Stimulated activated CD4-positive, alpha-beta T cell treated with anti-CD3 and anti-CD28 coated beads, TNF-alpha, amount 100 ng/mL, for 1 hour (primary cell): ENCODE measurements at places on chromosomes 1 and 21.

DNA sequence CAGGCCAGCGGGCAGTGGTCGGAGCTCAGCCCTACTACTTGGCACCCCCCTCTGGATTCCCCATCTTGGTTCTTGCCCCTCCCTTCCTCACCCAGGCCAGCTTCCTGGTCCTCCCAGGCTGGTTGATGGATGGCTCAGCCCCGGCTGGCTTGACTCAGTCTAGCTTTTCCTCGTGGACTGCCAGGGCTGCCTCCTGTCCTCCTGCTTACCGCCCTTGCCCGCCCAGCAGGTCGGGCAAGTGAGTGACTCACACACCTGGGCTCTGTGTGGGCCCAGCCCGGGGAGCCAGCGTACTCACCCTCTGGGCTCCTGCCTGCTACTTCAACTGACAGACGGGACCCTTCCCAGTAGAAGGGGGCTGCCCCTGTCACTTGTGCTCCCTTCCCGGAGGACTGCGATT, 19.5 kb upstream of the ARHGEF10L start:
- no peak for DNase-seq

GRCh38 chr1:91799159-91799558, 86.8 kb downstream of the TGFBR3 start:
- DNase-seq: no peak

- no peak for DNase-seq
Measured at GRCh38 chr1:226425431-226426031, 17.6 kb upstream of the PARP1 start.

DNA sequence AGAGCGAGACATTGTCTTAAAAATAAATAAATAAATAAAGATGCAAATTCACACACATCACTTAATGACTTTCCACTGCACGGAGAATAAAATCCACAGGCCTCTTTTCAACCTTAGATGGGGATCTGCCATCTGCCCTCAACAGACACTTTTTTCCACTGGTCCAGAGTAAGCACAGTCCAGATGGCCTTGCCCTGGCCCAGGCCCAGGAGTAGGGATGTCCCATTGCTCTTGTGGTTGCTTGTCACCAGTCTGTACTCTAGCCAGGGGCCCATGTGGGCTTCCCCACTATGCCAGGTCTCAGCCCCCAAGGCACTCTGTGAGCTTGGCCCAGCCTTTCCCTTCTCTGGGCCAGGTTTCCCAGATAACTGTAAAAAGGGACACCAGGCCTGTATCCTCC, 17.4 kb downstream of the PLOD1 start:
- DNase-seq: no peak

DNA sequence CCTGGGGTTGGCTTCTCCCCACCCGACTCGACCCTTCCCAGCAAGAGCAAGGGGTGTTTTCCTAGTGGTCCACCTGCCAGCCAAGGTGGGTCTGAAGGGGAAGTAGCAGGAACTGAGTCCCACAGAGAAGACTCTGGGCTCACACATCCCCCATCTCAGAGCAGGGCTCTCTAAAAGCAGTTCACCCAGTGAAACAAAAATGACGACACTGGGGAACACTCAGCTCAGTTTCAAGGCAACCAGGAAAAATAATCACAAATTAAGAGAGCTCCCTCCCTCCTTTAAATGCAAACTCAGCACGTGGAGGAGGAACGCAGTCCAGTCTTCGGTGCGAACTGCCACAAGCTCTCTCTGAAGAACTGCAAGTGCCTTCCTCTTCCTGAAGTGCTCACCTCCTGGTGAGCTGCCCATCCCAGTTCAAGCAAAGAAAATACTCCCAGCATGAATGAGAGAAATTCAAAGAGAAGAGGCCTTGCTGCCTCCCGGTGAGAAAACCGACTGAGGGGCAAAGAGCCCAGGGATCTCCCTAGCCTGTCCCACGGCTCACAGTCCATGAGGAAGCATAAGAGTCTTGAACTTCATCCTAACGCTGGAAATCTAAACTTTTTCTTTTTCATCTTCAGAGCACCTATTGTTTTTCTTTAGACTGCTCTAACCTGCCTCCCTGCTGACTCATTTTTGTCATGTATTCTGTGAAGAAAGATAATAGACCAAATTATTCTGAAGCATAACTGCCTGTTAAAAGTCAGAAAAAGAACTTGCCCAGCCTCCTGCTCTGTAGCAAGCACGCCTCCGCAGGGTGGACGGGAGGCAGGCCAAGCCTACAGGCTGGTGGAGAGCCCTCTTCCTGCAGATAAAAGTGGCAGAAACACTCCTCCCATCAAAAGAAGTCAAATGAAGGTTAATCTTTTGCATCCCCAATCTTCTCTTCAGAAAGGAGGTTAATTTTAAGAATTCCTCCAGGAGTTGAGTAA, 281.4 kb downstream of the HHIPL2 start:
- DNase-seq: no peak

DNA sequence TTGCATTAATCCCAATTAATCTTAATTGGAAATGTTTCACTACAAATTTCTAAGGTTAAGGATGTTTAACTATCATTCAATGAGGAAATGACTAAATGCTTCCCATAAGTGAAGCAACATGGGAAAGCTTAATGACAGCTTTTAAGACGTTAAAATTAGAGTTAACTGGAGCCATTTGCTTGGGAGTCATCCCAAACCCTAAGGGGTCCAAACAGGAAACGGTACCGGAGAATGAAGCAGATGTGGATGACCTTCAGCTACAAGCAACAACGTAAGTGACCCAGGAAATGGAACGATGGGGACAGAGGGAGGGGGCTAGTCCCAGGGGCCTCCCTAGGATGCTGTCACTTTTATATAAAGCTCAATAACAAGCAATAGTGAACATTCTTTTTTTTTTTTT, 62.2 kb downstream of the CAPZB start:
- DNase-seq: no peak

- DNase-seq: no peak
Measured at GRCh38 chr1:226898246-226898645, 27.8 kb downstream of the PSEN2 start.

DNA sequence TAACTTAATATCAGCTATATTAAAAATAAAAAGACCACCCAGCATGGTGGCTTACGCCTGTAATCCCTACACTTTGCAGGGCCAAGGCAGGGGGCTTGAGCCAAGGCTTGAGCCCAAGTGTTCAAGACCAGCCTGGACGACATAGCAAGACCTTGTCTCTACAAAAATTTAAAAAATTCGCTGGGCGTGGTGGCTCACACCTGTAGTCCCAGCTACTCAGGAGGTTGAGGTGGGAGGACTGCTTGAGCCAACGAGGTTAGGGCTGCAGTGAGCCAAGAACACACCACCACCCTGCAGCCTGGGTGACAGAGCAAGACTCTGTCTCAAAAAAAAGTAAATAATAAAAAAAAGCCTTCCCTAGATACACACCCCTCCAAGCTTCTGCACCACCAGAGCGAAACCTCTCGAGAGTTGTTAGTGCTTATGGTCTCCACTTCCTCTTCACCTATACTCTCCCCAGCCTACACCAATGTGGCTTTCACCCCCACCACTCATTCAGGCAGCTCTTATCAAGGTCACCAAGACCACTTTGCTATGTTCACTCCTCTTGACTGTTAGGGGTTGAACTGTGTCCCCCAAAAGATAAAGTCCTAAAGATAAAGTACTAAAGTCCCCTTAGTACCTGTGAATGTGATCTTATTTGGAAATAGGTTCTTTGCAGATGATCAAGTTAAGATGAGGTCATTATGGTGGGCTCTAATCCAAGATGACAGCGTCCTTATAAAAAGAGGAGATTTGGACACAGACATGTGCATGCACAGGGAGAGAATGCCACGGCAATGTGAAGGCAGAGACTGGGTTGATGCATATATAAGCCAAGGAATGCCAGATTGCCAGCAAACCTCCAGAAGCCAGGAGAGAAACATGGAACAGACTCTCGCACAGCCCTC, 6.8 kb upstream of the PPP1R15B start:
- no peak for DNase-seq

DNA sequence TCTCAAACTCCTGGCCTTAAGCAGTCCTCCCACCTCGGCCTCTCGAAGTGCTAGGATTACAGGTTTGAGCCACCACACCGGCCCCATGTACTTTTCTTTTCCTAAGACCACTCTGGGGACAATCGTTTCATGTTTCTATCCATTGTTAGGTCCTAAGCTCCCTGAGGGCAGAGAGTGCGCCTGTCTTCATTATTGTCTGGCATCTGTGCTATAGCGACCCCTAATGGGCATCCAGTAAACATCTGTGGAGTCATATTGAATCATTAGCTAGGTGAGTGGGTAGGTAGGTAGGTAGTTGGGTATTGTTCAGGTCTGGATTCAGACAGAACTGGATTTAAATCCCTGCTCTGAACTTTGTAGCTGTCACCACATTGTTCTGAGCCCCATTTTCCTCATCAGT, 66.1 kb downstream of the TMEM53 start:
- DNase-seq: no peak

DNA sequence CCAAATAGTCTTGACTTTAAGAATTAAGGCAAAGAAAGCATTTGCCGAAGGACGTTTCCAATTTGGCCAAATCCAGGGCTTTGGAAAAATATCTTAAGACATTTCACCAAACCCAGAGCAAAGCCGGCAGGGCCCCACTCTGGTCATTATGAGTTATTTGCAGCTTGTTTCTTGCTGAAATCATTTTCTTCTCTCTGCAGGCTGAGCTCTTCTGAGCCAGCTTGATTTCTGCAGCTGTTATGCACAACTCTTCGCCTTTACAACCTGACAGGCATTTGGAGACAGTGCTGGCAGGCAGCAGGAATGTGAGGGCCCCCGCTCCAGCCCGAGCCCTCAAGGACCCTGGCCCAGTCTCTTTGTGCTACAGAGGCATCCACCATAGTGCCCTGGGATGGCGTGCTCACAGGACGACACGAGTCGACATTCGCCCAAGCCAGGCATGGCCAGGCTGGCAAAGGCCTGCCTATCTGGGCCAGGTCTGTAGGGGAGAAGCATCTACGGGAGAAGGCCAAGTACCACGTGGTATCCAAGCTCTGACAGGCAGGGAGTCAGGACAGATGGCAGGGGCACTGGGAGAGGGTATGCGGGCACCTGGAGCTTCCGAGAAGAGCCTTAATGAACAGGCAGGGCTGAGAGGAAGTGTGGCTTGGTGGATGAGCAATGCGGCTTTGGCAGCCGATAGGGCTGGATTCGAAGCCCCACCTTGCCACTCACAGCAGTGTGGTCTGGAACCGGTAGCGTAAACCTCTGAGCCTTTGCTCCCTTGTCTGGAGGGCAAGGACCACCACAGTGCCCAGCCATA, 32.3 kb downstream of the SYF2 start:
- DNase-seq: no peak

DNA sequence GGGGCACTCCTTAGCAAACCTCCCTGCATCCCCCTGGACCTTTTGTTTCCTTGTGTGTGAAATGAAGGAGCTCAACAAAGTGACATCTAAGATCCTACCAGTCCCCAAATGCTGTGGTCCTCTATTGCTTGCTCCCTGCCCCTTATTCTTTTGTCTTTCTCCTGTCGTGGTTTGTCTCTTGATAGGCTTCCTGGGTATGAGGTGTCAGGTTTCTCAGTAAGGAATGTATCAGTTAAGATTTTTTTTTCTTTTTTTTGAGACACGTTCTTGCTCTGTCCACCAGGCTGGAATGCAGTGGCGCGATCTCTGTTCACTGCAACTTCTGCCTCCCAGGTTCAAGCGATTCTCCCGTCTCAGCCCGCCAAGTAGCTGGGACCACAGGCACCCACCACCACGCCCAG, 16.8 kb downstream of the CNIH3 start:
- no peak for DNase-seq

DNA sequence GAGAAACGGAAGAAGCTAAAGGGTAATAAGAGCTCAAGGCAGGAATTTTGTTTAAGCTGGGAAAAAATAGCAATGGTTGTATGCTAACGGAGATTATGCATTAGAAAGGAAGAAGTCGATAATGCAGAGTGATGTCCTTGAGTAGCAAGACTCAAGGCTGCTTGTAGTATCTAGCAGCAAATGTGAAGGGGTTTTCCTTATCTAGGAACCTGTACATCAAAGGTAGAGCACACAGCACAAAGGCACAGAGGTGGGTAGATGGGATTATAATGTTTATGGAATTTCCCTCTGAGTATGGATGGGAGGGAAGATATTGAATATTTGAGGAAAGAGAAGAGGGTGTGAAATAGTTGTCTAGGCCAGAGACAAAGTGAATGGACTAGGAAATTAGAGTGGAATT, 114.1 kb downstream of the PROX1 start:
- no peak for DNase-seq

- DNase-seq: no peak
Measured at GRCh38 chr1:100478816-100479215, 59.1 kb upstream of the GPR88 start.

GRCh38 chr1:26200413-26200812, 10.0 kb downstream of the CATSPER4 start:
- DNase-seq: no peak

DNA sequence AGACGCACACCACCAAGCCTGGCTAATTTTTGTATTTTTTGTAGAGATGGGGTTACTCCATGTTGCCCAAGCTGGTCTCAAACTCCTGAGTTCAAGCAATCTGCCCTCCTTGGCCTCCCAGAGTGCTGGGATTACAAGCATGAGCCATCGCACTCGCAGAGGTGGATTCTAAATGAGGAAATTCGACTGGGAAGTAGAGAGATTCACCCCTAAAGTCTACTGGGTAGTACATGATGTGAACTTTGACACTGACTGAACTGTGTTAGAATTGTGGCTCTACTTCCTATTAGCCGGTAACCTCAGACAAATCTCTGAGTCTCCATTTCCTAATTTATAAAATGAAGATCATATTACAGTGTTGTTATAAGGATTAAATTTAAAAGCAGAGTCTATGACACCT, 276.0 kb upstream of the NR5A2 start:
- DNase-seq: no peak

GRCh38 chr1:239870194-239870593, 221.5 kb upstream of the FMN2 start:
- DNase-seq: no peak

- DNase-seq: no peak
Measured at GRCh38 chr21:16533692-16534407, 804.1 kb downstream of the USP25 start.

DNA sequence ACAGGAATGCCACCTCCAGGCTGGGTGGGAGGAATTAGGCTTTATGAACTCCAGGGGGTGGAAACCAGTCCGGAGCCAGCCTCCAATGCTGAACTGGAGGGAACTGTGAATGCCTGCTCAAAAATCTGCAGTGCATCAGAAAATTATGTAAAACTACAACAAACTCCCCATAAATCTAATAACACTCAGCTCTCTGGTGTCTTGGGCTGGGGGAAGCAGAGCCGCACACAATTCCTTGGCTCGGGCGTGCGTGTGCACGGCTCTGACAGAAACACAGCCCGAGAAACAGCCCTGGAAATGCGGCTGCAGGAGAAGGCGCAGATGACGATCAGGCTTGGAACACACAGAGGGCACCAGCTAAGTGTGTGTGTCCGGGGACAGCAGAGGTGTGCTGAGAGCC, 127.6 kb upstream of the VAMP3 start:
- DNase-seq: no peak

DNA sequence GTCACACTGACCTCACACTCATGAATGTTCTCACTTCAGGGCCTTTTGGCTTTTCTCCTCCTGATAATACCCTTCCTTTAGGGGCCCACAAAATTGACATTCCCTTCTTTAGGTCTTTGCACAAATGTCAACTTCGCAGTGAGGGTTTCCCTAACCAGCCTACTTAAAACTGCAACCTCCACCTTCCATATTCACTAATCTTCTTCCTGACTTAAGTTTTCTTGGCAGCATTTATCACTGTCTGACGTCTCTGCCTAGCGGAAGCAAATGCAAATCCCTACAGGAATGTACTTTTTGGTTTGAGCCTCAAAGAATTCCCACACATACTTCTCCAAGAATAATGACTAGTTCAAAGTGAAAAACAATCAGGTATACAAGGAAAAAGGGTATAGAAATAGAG, 32.8 kb downstream of the INTS7 start:
- DNase-seq: no peak

- DNase-seq: no peak
Measured at GRCh38 chr1:175169286-175170018, 23.1 kb downstream of the KIAA0040 start.

GRCh38 chr1:175182201-175182746, 10.3 kb downstream of the KIAA0040 start:
- no peak for DNase-seq
